H54 (cell line): ENCODE measurements at places on chromosomes 5 and 9.

DNA sequence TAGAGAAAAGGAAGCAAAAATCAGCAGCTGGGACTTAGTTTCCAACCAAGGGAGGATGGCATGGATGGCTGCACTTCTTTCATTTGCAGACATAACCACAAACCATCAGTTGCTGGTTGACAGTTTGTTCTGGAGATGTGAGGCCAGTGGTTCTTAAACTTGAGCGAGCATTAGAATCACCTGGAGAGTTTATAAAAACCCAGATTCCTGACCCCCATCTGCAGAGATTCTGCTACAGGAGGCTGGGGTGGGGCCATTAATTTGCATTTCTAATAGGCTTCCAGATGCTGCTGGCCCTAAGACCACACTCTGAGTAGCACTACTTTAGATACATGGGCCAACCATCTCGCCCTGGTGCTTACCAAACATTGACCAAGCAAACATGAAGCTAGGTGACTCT, 60.8 kb downstream of the MARCHF3 start:
- DNase-seq = no peak

DNA sequence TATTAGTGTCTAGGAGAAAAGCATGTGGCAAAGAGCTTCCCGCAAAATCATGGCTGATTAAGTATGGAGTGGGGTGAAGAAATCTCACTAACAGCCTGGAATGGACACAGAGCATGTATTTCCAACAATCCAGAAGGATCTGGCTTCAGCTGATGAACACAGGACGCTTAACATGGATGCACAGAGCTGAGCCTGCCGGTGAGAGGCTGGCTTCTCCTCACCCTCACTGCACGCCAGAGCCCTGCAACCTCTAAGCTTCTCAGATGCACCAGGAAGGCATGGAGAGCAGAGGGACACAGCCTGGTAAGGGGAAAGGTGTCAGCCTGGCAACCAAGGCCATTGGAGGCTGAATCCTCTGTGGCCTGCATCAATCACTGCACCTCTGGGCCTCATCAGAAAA, 298.5 kb downstream of the TRIM32 start:
- DNase-seq = no peak

GRCh38 chr9:129437626-129438323, 183.1 kb downstream of the C9orf50 start:
- DNase-seq = no peak

DNA sequence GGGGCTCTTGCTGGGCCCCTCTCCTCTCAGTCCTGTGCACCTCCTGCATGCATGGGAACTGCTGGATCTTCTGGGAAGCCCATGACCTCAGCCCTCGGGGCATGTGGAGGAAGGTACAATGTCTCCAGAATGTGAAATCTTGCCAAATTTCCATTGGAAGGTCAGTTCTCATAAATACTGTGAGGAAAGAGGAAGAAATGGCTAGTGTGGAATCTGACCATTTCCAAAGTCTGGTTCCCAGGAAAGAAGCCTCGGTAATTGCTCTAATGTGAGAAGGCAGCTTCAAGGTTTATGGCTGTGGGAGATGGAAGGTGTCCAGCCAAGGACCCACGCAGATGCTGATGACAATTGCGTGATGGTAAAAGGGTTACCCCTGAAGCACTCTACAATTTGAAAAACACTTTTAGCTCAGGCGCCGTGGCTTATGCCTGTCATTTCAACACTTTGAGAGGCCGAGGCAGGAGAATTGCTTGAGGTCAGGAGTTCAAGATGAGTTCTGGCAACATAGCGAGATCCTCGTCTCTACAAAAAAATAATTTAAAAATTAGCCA, 8.1 kb upstream of the IL17B start:
- no peak for DNase-seq

DNA sequence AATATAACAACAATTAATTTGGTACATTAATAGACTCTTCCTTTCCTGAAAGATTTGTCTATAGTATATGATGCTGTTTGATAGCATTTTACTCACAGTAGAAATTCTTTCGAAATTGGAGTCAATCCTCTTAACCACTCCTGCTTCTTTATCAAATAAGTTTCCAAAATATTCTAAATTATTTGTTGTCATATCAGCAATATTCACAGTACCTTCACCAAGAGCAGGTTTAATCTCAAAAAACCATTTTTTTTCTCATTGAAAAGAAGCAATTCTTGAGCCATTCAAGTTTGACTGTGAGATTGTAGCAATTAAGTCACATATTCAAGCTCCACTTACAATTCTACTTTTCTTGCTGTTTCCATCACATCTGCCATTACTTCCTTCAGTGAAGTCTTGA, 83.5 kb upstream of the PRR16 start:
- DNase-seq = no peak

GRCh38 chr9:115000217-115000639, 69.8 kb upstream of the TNFSF8 start:
- no peak for DNase-seq

GRCh38 chr5:163614787-163615186, 109.4 kb downstream of the MAT2B start:
- DNase-seq = no peak

GRCh38 chr5:116699332-116699731, 124.7 kb upstream of the SEMA6A start:
- no peak for DNase-seq

DNA sequence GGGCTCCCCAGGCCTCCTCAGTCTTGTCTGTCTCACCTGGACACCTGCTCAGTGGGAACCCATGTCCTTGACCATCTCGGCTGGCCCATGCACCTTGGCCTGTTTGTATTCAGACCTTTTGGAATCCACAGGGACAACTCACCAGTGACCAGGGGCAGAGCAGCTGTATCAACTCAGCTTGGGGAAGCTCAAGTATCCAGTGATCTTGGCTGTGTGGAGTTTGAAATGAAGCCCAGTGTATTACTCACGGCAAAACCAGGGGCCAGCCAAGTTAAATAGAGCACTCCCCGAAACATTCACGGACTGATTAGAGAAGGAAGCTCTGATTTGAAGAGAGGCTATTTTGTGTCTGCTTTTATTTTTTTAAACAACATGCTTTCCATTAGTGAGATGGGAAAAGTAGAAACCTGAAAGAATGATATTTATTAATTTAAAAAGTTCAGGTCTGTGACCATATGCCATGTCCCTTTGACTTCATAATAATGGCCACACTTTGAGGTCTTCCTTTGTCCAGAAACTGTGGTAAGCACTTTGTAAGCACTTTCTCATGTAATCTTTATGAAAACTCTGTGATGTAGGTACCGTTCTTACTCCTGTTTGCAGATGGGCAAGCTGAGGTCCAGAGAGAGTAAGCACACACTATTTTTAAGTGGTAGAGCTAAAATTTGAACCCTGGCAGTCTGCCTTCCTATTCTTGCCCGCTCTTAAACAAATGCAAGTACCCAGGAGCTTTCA, 656.5 kb downstream of the BNC2 start:
- DNase-seq = peak; percentile 66

DNA sequence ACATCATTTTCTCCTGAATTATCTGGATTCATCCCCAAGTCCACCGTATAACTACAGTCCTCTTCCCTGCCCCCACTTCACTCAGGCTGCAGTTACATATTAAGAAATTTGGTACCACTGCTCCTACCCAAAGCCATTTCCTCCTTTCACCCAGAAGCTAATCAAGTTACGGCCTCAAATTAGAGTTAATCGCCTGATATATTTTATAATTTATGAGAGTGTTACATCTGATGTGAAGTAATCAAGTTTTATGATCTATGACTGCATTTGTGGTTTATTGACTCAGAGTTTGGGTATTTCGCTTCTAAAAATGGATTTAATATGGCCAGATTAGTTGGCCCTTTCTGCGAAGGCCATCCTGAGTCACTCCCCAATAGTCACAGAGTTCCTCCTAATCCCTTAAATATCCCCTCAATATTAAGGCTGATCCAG, 223.6 kb upstream of the KIF2A start:
- DNase-seq = peak; percentile 18

GRCh38 chr9:121566481-121567465, 67.1 kb upstream of the GGTA1 start:
- peak; percentile 93 for DNase-seq

GRCh38 chr5:92023555-92023954, 640.4 kb upstream of the ARRDC3 start:
- DNase-seq = no peak

- DNase-seq = no peak
Measured at GRCh38 chr9:104856413-104856941, 71.5 kb downstream of the ABCA1 start.

- peak; percentile 65 for DNase-seq
Measured at GRCh38 chr5:159106569-159107282, 7.0 kb upstream of the EBF1 start.

DNA sequence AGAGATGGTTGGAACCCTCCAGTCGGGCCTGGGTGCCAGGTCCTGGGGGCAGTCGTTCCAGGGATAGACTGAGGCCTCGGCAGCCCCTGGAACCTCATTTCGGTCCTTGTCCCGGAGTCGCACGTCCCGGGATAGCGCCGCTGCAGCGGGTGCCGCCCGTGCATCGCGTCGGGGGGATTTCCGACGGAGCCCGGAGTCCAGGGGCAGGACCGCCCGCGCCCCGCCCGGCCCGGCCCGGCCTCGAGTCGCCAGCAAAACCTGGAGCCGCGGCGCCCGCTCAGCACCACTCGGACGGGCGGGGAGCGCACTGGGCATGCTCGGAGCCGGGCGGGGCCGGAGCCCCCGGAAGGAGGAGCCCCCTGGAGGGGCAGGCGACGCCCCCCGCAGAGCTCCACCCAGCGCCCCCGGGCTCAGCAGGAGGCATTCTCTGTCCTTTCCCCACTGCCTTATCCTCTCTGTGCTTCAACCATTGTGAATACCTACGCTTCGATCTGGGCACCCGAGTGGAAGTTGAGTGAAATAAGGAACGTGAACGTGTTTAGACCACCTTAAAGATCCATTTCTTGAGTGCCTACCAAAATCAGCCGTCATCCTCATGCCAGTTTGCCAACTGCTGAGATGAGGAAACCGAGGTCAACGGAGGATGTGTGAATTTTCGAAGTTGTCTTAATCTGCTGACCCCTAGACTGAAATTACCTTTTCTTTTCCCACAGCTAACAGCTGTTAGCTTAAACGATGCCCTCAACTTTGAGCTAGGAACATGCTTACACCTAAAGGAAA, 1.7 kb upstream of the PTPN3 start:
- peak; percentile 95 for DNase-seq

DNA sequence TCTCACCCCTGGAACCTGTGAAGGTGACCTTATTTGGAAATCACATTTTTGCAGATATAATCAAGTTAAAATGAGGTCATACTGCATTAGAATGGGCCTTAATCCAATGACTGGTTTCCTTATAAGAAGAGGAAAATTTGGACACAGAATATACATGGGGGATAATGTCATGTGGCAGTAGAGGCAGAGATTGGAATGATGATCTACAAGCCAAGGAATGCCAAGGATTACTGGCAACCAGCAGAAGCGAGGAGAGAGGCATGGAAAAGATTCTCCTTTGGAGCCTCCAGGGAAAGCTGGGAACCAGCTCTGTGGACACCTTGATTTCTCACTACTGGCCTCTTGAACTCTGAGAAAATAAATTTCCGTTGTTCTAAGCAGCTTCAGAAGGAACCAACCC, 20.2 kb upstream of the CEP78 start:
- no peak for DNase-seq

GRCh38 chr5:61523997-61524396, 191.9 kb downstream of the ZSWIM6 start:
- DNase-seq = no peak

GRCh38 chr5:178564397-178564796, 25.8 kb downstream of the COL23A1 start:
- DNase-seq = no peak

DNA sequence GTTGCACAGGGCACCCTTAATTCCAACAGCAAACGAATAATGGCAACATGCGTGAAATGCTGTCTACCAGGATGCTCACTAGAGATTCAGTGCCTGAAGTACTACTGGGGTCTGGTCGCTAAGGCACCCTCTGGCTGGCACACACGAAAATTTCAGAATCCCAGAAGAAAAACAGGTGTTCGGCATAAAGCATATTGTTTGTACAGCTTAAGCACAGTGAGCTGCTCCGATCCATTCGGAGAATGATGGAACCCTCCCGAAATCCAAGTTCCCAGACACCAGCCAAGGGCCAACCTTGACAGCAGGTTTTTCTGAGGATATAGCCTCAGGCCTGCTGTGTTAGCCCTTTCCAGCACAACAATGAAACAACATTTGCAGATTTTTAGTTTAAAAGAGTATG, 61.4 kb upstream of the ALDH1B1 start:
- no peak for DNase-seq
